ENCODE measurements at places on chromosomes 16 and 17.
A peak's percentile ranks its signal among the peaks of the same experiment; 100 is the strongest.

GRCh38 chr16:77437859-77438258, 3.0 kb upstream of the ADAMTS18 start:
- H3K4me1 ChIP-seq = no peaks in the 10 kb centered on the region
- H3K4me3 ChIP-seq = no peak overlapping the region
- no peak for DNase-seq
- H3K27ac ChIP-seq = no peak overlapping the region
- peaks cover 31% of the 10 kb centered on the region for H3K27me3 ChIP-seq

DNA sequence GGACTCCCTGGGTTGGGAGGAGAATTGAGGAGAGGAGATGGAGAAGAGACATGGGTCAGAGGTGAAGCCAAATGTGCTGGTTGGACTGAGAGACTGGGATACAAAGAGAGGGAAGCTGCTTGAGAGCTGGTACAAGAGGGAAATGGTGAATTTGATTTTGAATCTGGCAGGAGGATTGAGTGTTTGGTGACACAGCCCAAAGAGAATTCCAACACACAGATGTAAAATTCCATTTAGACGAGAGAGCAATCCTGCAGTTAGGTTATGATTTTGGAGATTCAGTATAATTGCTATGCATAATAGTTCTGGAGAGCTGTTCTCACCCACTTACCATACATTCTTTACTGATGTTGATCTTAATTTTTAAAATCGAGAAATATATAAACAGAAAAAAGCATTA, 57.7 kb downstream of the HSD17B2 start:
- H3K27me3 ChIP-seq = no peaks in the 10 kb centered on the region
- H3K4me1 ChIP-seq = peaks cover 6% of the 10 kb centered on the region

DNA sequence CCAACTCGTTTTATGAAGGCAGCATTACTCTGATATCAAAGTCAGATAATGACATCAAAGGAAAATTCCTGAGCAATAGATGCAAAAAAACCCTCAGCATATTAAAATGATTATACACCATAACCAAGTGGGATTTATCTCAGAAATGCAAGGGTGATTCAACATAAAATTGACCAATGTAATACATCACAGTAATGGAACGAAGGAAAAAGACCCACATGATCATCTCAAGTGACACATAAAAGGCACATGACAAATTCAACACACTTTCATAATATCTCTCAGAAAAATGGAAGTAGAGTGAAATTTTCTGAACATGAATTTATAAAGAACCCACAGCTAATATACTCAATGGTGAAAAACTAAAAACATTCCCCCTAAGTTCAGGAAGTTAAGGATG, 118.8 kb downstream of the ITFG1 start:
- DNase-seq = no peak
- H3K36me3 ChIP-seq = peaks cover 49% of the 10 kb centered on the region
- H3K27ac ChIP-seq = no peak overlapping the region
- H3K4me1 ChIP-seq = no peaks in the 10 kb centered on the region
- no peak overlapping the region for H3K4me3 ChIP-seq

GRCh38 chr17:72710202-72710601, 382.3 kb downstream of the SLC39A11 start:
- H3K36me3 ChIP-seq = peaks cover 27% of the 10 kb centered on the region
- peaks cover 16% of the 10 kb centered on the region for H3K4me1 ChIP-seq
- H3K27ac ChIP-seq = no peak overlapping the region
- H3K4me3 ChIP-seq = no peak overlapping the region

DNA sequence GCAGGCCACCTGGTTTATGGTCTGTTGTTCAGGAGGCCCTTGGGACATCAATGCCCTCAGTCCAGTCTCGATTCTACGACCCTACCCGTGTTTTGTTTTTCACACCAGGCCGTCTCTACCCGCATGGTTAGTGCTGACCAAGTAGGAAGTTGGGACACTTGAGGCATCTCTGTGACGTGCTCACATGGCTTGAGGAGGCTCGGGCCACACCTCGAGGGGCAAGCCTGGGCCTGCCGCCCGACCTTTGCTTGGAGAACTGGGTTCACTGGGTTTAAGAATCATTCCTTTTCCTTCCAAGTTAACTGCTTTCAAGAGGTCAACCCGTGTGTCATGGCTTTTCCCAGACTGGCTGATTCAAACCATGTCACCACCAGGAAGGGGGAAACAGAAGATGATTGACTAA, 86.8 kb downstream of the CMIP start:
- DNase-seq = no peak
- peaks cover 30% of the 10 kb centered on the region for H3K4me1 ChIP-seq
- H3K27ac ChIP-seq = no peak overlapping the region
- H3K27me3 ChIP-seq = no peaks in the 10 kb centered on the region
- H3K36me3 ChIP-seq = peaks cover 5% of the 10 kb centered on the region

GRCh38 chr17:45687594-45687993, 96.5 kb upstream of the CRHR1 start:
- no peaks in the 10 kb centered on the region for H3K4me1 ChIP-seq
- no peak overlapping the region for H3K4me3 ChIP-seq
- H3K27ac ChIP-seq = no peak overlapping the region
- peaks cover 22% of the 10 kb centered on the region for H3K27me3 ChIP-seq

DNA sequence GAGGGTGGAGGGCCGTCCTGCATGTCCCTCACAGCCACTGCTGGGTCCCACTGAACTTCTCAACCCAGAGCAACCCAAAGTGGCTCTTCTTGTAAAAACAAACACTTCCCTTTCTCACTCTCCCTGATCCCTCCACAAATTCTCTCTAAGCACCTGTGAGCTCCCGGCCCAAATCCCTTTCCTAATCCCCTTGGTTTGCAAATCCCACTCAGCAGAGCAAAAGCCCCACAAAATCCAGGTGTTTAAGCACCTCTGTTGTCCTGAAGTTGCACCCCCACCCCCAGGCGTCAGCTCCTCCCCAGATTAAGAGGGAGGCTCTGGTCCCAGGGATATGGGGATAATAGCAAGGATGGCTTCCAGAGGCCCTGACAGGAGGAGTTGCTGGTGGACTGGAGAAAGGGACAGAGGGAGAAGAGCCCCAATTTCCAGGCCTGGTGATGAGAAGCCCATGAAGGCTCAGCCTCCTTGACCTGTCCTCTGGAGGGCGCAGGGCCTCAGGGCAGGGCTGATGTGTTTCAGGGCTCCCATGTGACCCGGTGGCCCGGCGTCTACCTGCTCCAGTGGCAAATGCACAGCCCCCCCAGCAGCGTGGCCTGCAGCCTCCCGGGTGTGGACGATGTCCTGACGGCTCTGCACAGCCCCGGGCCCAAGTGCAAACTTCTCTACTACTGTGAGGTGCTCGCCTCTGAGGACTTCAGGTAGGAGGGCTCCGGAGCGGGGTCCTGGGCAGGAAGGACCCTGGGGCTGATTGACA, 23.0 kb downstream of the NAGPA start:
- H3K27ac ChIP-seq = no peak overlapping the region
- no peak for DNase-seq
- H3K4me3 ChIP-seq = no peak overlapping the region
- no peaks in the 10 kb centered on the region for H3K36me3 ChIP-seq
- H3K4me1 ChIP-seq = no peaks in the 10 kb centered on the region
- H3K27me3 ChIP-seq = no peaks in the 10 kb centered on the region

GRCh38 chr17:36459601-36460000, 26.9 kb upstream of the ZNHIT3 start:
- no peaks in the 10 kb centered on the region for H3K36me3 ChIP-seq
- H3K27ac ChIP-seq = no peak overlapping the region
- no peak for DNase-seq
- no peak overlapping the region for H3K4me3 ChIP-seq
- H3K27me3 ChIP-seq = peaks cover 25% of the 10 kb centered on the region
- no peaks in the 10 kb centered on the region for H3K4me1 ChIP-seq

DNA sequence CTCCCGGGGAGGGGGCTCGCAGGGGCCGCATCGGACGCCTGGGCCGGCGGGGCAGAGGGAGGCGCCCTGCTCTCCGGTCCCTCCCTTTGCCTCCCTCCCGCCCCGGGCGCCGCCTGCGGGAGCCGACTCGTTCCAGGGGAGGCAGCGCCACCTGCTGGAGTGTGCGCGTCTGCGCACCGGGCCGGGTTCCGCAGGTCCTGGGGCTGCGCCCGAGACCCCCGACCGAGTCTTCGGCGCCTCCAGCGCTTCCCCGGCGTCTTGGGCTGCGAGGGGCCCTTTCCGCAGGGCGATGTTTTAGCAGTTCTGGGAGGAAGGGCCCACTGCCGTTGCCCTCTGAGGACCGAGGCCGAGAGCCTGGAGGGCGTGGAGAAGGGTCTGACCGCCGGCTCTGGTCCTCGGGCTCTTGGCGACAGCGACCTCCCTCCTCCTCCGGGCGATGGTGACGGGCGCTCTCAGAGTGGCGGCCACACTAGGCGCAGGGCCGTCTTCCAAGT, 106.3 kb downstream of the SEC14L1 start:
- peaks cover 9% of the 10 kb centered on the region for H3K4me1 ChIP-seq
- peak; percentile 91 for DNase-seq
- peaks cover 11% of the 10 kb centered on the region for H3K27me3 ChIP-seq
- no peaks in the 10 kb centered on the region for H3K36me3 ChIP-seq

DNA sequence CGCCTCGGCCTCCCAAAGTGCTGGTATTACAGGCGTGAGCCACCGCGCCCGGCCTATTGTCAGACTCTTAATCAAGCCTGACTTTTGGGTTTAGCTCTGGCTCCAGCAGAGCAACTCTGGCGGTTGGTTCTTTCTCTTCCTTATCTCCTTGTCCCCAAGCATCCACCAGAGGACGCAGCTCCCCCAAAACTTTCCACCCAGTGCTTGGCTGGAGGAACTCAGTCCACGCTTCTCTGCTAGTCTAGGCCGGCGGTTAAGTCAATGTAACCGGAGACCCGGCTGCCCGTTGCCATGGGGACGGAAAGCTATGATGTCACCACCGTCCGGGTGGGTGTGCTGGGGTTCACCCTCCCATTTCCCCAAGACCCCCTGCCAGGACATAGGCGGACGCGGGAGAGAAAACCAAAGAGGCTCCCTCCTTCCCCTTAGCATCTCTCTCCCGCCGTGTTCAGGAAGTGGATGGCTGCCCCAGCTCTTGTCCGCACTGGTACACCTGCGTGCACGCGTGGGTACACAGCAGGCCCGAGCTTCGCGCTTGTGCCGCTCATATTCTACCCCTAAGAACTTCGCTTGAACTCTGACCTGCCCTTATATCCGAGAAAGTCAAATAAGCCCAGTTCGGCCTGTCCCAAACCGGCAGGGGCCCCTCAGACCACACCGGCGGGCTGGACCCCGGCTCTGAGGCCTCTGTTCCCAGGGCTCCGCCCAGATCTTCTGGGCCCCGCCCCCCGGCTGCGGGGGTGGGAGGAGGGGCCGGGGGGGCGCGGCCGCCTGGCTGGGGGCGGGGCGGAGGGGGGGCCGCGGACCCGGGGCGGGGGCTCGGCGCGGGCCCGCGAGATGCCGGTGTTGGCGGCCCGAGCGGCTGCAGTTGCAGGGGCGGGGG, at the start of gene RND2:
Gene RND2 (plus strand): TSS at position 825 of the 883 bp plus-strand sequence. CDS start 117 bp downstream, outside the sequence.
- DNase-seq = peak; percentile 92
- H3K4me1 ChIP-seq = peaks cover 25% of the 10 kb centered on the region
- H3K27me3 ChIP-seq = no peaks in the 10 kb centered on the region
- peak within 1 kb of the TSS; percentile 53 for H3K27ac ChIP-seq

DNA sequence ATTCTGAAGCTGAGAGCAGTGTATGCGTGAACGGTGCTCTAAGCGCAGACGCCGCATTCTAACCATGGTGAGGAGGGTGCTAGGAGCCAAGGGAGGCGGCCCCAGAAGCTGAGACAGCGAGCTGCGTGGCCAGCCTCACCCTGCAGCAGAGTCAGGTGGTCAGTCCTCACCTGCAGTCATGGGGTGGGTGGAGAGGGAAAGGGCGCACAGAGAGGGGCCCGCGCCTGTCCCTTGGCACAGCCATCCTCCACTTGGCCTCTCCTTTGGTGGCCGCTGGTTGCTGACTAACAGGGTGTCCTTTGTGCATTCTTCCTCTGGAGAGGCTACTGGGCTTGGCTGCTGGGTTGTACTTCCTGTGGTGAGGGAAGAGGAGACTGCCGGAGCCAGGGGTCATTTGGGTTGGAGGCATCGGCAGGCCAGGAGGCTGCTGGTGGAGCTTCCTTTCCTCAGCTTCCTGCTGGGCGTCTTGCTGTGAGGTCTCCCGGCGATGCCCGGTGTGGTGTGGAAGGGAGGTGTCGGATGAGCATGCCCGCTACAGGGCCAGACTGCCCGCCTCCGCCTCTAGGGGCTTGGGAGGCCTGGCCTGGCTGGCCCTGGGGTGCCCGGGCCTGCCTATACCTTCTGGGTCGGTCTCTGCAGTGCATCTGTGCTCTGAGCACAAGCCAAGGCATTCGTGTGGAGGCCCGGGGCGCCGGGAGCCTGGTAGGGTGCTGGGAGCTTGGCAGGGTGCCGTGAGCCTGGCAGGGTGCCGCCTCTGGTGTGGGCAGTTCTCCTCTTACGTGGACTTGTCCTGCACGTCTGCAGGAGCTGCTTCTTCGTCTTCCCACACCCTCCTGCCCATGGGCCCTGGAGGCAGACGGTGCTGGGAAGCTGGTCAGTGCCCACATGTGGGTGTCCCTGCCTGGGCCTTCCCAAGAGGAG, 17.4 kb downstream of the RNF213 start:
- DNase-seq = no peak
- peaks cover 35% of the 10 kb centered on the region for H3K36me3 ChIP-seq
- peaks cover 33% of the 10 kb centered on the region for H3K4me1 ChIP-seq
- no peaks in the 10 kb centered on the region for H3K27me3 ChIP-seq
- peak overlapping the region; percentile 42 for H3K27ac ChIP-seq

DNA sequence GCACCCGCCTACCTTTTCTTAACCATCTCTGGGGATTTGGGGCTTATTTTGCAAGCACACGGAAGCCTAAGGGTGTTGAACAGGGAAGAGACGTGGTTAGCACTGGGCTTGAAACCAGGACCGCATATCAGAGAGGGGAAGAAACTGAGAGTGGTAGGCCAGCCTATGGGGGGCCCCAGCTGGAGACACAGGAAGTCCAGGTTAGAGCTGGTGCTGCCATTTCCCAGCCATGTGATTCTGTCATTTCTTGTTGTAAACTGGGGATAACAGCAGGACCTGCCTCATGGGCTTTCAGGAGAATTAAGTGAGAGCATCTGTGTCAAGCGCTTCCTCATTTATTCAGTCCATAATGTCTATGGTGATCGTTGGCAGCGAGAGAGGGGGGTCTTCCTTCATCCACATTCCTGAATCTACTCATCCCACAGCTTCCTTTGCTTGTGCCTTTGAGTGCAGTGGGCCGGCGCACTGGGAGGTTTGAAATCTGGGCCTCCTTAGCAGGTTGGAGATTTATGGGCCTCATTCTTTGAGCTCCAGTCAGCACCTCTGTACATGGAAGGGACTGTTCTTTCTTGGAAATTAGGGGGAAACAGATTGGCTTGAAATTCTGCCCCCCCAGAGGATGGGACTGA, 20.1 kb downstream of the NKD1 start:
- no peaks in the 10 kb centered on the region for H3K27me3 ChIP-seq
- H3K4me3 ChIP-seq = no peak overlapping the region
- peaks cover 18% of the 10 kb centered on the region for H3K4me1 ChIP-seq
- no peak overlapping the region for H3K27ac ChIP-seq
- no peaks in the 10 kb centered on the region for H3K36me3 ChIP-seq
